ENCODE measurements at places on chromosomes 2 and 18.

- DNase-seq = no peak
These were observed 69.7 kb downstream of the TGOLN2 start for GRCh38 chr2:85257970-85258605.

GRCh38 chr2:68913359-68913758 lies 39.3 kb downstream of the GKN2 start:
- no peak for DNase-seq

GRCh38 chr18:55320424-55321264 lies 267.3 kb downstream of the TCF4 start:
- DNase-seq = no peak

DNA sequence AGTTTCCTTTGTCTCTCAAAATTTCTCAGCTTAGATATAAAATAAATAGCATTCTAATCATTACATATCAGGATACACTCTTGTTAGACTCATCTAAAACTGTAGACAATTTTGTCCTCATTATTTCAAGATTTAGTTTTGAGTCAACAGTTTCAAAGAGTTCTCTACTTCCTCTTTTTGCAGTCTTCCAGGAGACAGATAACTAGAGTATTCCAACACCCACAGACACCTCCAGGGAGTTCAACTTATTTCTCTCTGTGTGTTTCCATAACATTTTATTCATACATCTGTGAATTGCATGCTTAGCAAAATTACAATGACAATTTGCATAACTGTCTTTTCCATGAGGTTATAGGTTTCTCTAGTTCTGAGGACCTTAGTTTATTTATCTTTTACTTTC lies 166.6 kb upstream of the HNMT start:
- no peak for DNase-seq

DNA sequence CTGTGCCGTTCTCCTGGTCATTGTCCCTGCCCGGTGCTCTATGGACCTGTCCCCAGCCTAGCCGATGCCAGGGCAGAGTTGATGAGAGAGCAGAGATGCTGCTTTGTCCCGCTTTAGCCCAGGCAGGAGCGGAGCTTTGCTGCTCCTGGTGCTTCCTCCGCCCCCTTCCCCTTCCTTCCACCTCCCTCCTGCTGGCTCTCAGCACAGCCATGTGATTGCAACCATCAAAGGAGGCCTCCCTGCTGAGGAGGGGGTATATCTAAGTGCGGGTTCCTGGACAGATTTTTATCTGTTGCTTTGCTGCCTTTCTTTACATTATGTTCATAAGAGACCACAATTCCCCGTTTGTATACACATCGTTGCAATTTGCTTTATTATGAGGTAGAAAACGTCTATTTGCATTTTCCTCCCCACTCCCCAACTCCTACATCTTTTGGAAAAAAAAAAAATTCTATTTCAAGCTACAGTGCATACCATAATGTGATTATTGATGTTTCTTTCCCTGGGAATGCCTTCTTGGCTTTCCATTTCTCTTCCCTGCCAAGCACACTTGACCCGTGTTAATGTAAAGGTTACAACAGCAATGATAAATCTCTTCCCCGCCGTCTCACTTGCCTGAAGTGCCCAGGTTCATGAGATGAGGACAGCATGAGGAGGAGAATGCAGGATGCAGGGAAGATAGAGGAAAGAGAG lies 25.4 kb downstream of the ALPK2 start:
- DNase-seq = no peak

DNA sequence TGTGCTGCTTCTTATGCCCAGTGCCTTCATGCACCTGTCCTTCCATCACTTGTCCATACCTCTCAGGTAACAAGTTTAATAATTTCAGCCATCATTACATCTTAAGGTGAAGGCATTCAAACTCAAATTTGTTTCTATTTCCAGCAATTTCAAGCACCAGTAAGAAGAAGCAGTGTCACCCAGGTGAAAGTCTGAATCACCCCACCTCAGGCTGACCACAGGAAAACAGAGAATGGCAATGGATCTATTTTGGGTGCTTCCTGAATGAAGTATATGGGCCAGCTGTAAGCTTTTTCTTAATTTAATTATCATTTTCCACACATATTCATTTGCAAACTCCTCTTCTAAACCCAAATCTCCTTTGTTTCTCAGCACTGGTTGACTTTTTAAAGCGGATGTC lies 372.7 kb upstream of the SOX11 start:
- DNase-seq = no peak

DNA sequence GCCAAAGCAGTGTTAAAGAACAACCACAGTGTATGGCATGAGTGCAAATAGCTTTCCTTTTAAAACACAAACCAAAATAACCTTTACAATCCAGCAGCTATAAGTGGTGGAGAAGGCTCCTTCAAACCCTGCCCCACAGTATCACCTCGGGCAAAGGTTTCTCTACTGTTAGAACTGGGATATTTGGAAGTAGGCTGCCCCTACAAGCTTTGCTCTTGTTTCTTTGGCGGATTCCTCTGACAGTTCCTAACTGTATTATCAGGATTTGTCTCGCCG lies 214.8 kb downstream of the ZNF521 start:
- DNase-seq = no peak

DNA sequence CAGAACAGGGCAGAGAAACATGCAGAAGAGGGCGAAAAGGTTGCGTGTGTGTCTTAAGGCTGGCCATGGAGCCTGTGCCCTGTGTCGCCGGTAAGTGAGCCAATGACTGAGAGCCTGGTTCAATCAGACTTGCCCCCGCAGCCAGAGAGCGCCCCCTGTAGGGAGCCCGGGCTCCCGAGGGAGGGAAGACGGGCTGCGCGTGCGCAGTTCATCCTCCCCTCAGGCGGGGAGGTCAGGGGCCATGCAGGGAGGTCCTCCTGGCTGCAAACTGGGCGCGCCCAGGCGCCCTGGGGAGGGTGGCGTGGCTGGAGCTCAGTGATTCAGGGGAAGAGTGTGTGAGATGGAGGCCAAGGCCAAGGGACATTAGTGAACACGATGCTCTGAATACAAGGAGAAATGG lies 276.6 kb downstream of the PHLPP1 start:
- no peak for DNase-seq

DNA sequence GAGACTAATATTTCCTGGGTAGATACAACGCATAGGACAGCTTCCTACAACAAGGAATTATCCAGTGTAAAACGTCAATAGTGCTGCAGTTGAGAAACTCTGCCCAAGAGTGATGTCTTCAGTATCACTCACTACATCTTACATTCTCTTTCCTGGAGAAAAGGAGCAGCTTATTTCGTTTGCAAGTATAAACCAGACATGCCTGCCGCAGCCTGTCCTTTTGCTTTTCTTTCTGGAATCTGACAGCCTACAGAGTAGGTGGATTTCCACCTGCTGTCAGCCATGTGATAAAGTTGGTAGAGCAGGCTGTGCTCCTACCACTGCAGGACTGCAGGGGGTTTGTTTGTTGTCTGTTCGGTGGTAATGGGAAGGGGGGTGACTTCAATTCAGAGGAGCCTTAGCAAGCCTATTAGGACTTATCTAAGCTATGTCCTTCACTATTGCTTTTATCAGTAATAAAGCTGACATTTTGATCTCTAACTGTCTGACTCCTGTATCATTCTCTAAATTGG lies 439.1 kb downstream of the GRB14 start:
- DNase-seq = no peak

DNA sequence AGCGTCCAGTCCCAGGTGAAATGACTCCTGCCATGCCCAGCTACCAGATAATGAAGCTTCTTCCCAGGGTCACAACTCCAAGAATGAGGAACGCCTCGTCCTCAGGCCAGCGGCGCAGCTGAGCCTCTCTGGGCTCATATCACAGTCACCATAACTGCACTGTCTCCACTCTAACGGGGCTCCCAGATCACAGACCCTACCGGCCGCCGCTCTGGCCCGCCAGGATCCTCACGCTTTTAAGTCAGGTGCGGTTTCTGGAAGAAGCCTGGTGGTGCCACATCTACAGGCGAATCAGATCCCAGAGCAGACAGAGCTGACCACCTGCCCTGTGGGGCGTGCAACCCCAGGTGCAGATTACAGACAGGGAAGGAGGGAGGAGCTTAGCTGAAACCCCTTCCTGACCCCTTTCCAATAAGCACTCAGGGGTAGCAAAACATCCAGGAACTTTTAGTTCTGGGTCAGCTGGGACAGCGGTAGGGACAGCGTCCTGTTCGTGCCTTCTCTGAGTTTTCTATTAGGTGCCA lies 3.7 kb upstream of the ACKR3 start:
- DNase-seq = no peak

DNA sequence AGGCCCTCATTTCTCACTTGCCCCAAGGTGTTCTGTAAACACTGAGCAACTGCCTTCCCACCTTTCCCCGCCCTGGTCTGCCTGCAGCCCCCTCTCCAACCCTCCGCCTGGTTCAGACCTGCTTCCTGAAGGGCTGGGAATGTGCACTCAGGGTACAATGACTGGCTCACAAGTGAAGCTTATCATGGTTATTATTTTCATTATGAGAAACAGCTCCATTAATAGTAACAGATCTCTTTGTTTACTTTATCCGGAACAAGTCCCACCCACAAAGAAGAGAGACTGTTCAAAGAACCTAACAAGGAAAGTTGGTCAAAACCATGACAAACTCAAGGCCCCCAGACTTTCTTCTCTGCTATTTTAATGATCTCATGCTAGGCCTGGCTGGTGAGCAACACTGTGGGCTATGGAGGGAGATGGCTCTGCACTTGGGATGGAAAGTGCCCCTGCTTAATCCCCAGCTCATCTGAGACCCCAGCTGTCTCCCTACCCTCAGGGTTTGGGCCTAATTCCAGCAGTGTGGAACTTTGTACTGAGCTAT lies 36.7 kb downstream of the ARHGAP25 start:
- no peak for DNase-seq

- no peak for DNase-seq
These were observed 11.1 kb downstream of the TTL start for GRCh38 chr2:112493048-112493447.

DNA sequence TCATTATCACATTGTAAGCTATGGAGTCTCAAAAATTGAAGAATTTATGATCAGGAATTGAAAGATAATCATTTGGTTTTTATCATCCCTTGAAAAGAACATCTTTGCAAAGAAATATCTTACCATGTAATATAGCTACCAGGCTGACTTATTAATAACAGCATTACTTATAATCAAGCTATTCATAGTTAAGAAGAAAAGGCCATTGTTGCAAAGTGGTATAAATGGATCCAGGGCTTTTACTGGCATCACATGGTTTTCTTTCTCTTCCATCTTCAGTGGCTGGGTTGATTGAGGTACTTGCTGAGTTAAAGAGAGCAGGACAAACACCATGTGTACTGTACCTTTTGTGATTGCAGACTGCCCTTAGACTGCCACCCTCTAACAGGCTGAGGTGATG lies 39.6 kb downstream of the MFSD6 start:
- no peak for DNase-seq

DNA sequence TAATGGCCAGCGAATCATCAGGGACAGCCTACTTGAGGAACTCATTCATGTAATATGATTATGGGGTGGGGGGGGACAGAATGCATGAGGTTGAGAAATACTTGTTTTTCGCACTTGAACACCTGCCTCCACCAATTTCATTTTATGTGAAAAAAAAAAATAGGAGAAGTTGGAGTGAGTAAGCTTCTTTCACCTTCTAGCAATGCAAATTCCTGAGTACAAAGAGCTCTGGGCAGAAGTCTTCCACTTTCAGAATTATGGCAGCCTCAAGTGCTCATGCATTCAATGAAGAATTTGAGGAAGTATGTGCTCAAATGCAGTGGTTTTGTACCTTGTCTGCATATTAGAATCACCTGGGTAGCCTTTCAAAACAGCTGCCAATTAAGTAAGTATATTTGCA lies 40.1 kb upstream of the GPD2 start:
- DNase-seq = no peak

DNA sequence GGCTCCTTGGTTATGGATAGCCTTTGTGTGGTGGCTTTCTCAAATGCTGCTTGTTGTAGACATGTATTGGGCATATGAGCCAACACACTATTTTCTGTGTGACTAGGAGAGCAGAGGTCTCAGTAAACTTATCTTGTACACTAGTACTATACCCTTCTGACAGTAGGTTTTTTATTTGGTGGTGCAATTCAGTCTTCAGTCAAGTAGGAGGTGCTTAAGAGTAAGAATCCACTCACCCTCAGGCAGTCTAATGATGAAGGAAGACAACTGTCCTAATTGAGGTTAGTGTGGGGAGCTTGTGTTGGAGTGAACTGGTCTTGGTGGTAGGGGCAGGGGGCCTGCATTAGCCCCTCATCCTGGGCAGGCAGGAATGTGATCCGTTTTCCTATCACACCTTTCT lies 164.0 kb downstream of the SLC4A10 start:
- DNase-seq = no peak

DNA sequence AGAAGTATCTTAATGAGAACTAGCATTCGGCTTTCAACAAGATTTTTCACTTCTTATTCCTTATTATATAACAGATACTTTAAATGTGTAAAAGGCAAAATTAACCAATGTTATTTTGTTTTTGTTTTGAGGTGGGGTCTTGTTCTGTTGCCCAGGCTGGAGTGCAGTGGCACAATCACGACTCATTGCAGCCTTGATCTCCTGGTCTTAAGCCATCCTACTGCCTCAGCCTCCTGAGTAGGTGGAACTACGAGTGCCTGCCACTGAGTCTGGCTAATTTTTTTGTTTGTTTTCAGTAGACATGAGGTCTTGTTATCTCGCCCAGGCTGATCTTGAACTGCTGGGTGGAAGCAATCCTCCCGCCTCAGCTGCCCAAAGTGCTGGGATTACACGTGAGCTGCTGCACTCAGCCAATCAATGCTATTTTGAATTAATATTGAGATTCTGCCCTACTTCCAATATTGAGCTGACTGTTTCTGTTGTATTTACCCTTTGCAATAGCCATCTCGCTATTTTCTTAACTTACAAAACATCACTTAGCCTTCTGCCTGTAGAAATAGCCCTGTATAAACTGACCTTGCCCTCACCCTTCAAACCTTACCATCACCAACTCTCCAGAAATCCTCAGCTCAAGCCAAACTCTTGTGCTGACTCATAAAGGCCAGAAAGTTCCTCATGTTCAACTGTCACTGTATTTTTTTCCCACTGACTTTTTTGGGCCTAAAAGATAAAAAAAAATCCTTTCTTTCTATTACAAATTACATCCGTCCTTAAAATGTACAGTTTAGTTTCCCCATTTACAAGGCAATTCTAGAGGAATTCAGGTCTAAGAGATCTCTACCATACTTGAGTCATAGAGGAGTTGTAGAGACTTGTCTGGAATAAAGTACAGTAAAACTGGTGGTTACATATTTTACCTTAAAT lies 94.3 kb downstream of the OLA1 start:
- DNase-seq = no peak

DNA sequence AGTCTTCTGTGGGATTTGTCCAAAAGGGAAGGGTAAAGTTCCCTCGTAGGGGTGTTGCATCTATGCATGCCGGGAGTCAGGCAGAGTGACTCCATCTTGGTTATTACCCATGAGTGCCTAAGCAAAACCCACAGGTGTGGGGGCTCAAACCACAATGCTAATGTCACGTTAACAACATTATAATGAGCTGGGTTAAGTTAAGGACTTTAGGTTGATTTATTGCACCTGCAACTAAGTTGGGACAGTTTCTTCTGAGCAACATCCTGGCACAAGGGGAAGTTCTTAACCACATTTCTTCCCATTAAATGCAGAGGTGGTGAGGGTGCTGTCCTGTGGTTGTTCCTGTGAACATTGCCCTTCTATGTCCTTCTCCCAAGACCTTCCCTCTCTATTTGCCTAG lies 1596.8 kb upstream of the SLC39A10 start:
- DNase-seq = no peak
